Cardiac fibroblast (primary cell): ENCODE measurements at places on chromosomes 13 and 19.

DNA sequence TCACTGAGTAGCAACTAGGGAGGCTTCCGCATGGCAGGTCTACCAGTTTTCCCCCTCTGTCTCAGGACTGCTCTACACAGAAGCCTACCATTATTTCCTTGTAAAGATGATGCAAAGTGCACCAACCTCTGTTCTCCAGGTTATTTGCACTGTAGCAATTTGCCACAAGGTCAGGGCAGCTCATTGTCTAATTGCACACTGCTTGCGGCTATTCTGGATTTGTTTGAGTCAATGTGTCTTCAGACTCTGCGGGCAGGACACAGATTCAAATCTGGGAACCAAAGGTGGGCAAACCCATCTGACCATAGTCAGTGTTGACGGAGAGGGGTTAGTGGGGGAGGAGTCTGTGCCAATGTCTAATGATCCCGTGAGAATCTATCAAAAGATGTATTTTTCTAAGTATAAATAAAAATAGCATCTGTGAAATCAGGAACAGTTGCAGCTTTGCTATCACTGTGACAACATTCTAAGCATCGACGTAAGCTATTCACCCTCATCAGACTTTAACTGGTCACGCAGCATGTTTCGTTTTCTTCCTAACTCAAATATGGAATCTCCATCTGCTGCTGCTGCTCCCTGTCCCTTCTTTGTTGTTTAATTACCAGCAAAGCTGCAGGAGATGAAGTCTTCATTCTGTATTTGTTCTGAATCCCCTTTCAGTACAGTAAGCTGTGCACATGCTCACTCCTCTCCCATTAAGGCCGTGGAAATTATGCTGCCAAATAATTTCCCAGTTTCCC, 26.4 kb downstream of the CYSLTR2 start:
- no peak for DNase-seq

DNA sequence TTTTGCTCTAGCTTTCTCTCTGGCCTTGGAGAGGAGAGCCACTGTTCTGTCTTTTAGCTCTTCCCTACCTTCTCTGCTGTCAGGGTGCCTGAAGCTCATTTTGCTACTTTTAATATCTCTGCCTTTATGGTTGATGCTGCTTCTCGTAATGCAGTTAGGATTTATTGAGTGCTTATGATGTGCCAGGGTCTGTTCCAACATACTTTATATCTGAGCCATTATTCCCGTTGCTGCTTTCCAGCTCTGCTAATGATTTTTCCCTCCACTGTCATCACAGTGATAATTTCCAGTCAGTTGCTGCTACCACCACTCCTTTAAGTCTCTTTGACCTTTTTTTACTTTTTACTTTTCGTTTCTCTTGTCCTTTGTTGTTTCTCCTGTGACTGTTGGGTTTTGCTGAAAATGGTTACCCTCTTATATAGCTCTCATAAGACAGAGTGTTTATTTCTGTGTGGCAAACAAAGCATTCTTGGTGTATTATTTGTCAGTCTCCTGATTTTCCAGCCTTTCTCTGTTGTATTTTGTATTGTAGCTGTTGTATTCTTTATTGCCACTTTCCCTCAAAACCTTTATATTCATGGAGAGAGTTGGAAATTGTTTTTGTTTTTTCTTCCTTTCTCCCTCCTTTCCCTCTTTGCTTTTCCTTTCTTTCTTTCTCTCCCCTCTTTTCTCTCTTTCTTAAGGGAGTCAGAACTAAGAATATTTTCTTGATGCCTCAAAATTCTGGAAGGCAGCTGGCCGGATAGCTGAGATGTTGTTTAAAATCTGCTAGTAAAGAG, 37.4 kb downstream of the COG6 start:
- DNase-seq = no peak

GRCh38 chr13:72864142-72865011, 82.4 kb downstream of the PIBF1 start:
- peak; percentile 15 for DNase-seq

GRCh38 chr13:33756929-33757328, 61.0 kb upstream of the RFC3 start:
- DNase-seq = no peak

- DNase-seq = no peak
Observed at GRCh38 chr19:15759962-15760565, 22.3 kb downstream of the OR10H3 start.

- no peak for DNase-seq
Observed at GRCh38 chr13:78030341-78030896, 111.8 kb upstream of the EDNRB start.

- no peak for DNase-seq
Observed at GRCh38 chr19:35360880-35361420, 2.7 kb downstream of the FFAR3 start.

DNA sequence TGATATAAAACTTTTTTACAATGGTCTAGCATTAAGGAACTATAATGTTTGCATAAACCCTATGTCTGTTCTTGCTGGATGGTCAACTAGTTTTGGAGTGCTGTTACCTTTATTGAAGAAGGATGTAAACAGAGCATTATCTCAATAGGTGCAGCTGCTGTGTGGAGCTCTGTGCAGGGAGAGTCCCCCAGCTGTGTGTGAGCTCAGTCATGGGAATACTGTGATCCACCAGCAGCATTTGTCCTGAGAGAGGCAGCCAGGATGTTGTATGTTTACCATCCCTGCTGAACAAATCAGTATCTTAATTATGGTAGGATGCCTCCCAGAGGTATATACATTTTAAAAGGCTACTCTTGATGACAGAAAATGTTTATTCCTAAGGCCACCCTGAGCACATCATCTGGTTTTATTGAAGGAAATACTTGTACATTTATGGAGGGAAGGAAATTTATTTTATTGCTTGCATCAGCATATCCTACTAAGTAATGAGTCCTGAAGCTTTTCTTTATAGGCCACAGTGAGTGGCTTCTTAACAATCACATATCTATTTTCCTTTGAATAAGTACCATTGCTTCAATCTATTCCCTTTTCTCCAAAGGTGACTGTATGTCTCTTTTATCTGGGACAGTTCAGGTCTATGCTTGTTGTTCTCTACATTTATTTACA, 11.7 kb downstream of the RAP2A start:
- no peak for DNase-seq

DNA sequence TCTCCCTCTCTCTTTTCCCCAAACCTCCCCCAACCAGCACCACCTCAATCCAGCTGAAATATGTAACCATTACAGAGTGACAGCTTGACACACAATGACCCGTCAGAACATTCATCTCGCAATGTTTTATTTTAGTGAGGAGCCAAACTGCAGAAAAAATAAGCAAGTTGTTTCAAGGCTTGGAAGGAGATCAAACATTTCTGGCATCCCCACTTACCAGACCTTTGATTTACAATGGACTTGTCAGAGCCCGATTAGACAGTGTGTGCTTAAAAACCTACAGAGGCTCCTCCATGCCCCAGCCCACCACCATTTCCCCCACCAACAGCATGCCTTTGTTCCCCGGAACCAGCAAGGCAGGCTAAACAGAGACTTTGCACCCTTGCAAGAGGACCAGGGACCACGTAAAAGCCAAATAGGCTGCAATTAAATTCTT, 382.8 kb upstream of the ZNF507 start:
- DNase-seq = no peak

- peak; percentile 84 for DNase-seq
Observed at GRCh38 chr13:74930402-74931165, 551.4 kb downstream of the TBC1D4 start.

- no peak for DNase-seq
Observed at GRCh38 chr13:81406639-81407292, 1065.8 kb upstream of the SPRY2 start.

GRCh38 chr13:99310382-99311031, 3.3 kb upstream of the GPR183 start:
- DNase-seq = peak; percentile 41

DNA sequence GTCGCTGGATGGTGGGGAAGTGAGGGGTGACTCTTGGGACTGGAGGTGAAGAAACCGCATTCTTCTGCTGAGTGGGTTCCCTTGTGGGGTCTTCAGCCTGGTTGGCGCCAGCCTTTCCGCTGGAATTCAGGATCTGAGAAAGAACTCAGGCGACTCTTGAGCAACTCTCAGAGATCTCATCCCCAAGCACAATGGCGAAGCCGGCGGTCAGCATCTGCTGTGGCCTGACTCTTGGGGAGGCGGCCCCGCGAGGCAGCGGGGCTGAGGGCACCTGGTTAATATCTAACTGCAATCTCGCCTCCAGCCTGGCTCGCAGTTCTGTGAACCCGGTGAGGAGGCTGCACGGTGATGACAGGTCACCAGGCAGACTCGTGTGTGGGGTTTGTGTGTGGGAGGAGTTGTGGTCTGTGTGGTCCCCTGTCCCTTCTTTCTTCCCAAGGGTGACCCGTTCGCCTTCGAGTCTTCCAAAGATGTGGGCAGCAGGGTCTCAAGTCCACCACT, 883 bp downstream of the ZNF441 start:
- peak; percentile 40 for DNase-seq

DNA sequence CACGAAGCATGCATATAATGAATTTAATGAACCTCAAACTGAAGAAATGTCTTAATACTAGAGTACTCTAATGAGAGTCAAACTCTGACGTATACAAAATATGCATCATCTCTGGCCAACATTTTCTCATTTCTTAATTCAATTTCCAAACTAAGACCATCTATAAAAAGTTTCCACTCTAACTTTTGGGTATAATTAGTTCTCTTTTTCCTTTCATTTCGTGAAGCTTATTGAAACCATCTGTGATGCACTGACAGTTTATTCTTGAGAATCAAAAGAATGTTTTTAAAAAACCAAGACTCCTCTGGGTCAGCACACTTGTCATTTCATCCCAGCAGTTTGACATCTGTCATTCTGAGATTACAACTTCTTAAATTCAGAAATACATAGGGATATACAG, 90.0 kb downstream of the CAB39L start:
- no peak for DNase-seq

- DNase-seq = no peak
Observed at GRCh38 chr19:11964496-11964857, 363 bp upstream of the ZNF763 start.

DNA sequence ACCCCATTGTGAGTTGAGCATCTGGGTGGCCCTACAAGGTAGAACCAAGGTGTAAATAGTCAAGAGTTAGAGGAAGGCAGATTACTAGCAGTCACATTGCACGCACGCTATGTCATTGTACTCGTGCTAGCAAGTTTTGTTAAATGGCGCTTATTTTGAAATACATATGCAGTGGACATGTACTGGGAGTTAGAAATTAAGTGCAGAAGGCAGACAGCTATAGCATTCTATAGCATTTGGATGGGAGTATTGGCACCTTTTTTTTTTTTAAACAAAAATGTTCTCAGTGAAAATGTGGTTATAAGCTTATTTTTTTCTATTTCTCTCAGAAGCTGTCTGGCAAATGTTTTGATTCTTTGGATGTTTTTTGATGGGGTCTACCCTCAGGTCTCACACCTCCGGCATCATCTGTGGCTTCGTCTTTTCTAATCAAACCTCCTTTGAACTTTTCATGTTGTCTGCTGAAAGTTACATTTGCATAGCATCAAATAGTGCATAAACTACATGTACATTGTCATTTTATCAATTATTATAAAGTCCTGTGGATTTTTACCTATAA, 68.1 kb downstream of the ARHGEF7 start:
- no peak for DNase-seq

- no peak for DNase-seq
Observed at GRCh38 chr19:35783469-35784434, 8.4 kb downstream of the ARHGAP33 start.

- peak; percentile 7 for DNase-seq
Observed at GRCh38 chr19:51511353-51511752, 9.8 kb upstream of the SIGLEC12 start.

GRCh38 chr19:13240312-13241022, 90.3 kb downstream of the IER2 start:
- DNase-seq = no peak

GRCh38 chr13:40101708-40102359, 446.4 kb downstream of the COG6 start:
- no peak for DNase-seq

GRCh38 chr13:112202266-112202665, 135.3 kb downstream of the SOX1 start:
- no peak for DNase-seq
